T-helper 22 cell (primary cell): ENCODE measurements at places on chromosomes 11 and 22.

DNA sequence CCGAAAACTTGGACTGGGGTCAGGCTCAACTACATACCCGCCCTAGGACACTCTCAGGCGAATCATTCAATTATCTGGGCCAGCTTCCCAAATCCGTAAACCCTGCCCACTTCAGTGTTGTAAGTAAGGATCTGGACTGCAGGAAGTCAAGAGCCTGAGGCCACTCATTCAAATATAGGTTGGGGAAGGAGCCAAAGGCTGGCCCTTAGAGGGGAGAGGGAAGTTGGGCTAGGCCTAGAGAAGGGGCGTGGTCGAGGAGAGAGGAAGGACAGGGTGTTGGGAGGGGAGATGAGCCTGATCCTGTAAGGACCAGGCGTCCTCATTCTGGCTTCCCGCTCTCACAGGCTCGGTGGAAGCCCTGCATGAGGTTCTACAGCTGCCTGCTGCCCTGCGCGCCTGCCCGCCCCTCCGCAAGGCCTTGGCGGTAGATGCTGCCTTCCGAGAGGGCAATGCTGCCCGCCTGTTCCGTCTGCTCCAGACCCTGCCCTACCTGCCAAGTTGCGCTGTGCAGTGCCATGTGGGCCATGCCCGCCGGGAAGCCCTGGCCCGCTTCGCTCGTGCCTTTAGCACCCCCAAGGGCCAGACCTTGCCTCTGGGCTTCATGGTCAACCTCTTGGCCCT is 3.0 kb downstream of the SAC3D1 start:
- no peak for DNase-seq

GRCh38 chr11:33899400-33900037 is 7.6 kb upstream of the LMO2 start:
- DNase-seq = no peak

- no peak for DNase-seq
Observed at GRCh38 chr22:31614781-31615490, 47.1 kb downstream of the PISD start.

DNA sequence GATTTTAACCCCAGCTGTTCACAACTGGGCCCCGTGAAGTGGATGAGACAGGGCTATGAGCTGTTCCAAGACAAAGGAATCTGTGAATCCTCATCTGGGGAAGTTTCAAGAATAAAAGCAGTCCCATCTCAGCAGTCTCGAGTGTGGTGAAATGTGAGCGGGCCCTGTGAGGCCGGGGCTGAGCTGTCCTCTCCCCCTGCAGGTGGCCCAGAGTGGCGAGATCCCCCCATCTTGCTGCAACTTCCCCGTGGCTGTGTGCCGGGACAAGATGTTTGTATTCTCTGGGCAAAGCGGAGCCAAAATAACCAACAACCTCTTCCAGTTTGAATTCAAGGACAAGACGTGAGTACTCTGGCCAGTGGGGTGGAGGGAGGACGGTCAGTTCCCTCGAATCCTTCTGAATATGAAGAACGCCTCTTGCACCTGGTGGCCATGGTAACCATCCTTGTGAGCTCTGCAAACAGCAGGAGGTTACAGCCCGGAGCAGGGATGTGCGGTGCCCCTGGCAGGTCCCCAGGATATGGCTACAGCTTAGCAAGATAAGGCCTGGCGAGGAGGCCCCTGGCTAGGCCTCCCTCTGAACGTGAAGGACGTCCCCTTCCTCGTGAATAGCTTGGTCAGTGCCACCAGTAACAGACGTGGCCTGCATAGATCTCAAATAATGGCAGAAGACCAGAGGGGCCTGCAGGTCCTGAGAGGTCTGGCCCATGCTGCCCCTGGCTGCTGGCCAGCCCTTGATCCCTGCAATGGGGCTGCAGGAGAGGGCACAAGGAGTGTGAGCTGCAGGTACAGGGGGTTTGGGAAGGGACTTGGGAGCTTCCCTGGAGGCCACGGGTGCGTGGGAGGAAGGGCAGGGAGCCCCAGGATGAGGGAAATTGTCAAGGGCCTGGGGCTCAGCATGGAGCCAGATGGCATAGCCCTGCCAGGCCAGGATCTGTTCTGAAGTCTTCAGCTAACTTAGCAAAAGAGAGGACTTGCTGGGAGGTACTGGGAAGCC is 8.4 kb downstream of the LZTR1 start:
- DNase-seq = no peak

- DNase-seq = no peak
Observed at GRCh38 chr11:120182372-120182771, 28.5 kb upstream of the OAF start.

DNA sequence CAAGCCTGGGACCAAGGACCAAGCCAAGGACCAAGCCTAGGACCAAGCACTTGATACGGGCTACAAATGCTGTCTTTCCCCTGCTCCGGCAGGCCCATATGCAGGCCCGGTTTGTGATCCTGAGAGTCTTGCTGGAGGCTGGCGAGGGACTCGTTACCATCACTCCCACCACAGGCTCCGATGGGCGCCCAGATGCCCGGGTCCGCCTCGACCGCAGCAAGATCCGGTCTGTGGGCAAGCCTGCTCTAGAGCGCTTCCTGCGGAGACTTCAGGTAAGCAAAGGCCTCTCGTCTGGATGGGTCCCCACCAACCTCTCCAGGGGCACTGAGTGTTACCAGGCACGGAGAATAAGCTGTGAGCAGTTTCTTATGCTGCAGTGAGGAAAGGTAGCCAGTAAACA is 13.2 kb upstream of the BBS1 start:
- DNase-seq = no peak

GRCh38 chr11:128497776-128498095 is 89.6 kb downstream of the ETS1 start:
- no peak for DNase-seq

DNA sequence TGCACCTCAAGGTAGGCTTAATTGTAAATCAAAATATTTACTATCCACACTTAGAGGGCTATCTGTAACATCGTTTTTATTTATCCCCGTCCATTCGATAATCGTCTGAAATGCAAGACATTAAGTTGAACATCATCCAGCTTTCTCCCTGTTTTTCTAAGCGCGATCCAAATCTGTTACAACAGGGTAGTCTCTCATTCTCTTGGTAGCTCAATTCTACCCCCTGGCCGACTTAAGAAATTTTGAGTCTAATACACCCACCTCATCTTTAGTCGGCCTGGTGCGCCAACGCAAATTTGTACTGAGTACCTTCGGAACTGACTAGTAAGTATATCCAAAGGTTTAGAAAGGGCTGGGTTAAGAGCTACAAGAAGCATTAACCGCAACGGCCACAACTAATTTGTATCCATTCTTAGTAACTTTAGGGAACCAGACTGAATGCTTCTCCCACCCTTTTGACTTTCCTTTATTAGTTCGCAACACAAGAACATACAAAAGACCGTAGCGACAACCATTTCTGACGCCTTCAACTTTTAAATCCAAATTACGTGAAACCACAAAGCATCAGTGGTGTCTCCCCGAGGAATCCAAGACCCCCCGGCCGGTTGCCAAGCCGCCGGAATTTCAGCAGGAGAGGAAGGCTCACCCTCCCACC is 1.0 kb upstream of the ZNF143 start:
- no peak for DNase-seq

- no peak for DNase-seq
Observed at GRCh38 chr11:61842528-61842820, 14.4 kb downstream of the FADS2 start.

DNA sequence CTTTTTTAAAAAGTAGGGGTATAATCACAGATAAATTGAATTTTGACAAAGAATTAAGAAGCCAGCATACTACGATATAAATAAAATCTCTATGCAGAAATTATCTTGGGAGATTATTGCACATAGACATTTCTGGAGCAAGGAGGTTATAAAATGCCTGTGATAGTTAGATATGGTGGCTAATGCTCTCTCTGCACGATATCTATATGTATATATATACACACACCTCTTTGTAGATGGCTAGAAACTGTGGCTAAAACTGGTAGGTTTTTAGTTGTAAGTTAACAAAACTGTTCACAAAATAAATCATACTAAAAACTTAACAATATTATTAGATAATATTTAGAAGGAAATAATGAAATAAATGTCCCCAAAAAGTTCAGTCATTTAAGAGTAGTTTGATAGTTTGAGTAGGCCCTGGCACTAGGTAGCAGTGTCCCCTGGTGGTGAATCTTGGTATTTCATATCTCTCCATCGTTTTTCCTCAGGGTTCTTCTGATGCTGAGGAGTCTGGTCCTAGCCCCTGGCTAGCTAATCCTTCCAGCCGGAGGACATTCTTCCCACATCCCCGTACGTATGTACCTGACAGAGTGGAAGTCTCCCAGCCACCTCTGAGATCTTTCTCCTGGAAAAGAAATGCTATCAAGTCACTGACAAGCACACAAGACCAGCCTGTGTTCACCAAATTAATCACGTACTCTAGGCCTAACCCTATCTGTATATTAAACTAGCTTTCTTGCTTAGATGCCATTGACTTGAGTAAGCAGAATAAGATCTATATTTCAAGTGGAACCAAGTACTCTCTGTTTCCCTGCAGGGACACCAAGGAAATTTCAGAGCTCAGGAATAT is 32.2 kb downstream of the ART5 start:
- DNase-seq = no peak

GRCh38 chr11:10441652-10442503 is 13.2 kb upstream of the AMPD3 start:
- no peak for DNase-seq

GRCh38 chr11:18844753-18845367 is 53.3 kb upstream of the PTPN5 start:
- DNase-seq = no peak

DNA sequence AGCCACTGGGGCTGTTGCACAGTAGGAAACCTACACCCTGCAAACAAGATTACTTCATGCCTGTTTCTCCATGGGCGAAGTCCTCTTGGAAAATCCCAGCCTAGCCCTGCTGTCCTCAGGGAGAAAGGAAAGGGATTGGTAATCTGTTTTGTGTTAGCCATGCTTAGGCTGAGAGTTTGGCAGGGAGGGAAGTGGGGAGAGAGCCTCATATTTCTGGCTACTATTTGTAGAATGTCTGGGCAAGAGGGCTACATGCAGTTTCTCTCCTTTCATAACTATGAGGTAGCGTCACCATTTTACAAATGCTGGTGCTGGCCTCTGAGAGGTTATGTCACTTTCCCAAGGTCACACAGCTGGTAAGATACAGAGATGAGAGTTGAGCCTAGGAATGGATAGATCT is 737 bp upstream of the MFRP start:
- no peak for DNase-seq

DNA sequence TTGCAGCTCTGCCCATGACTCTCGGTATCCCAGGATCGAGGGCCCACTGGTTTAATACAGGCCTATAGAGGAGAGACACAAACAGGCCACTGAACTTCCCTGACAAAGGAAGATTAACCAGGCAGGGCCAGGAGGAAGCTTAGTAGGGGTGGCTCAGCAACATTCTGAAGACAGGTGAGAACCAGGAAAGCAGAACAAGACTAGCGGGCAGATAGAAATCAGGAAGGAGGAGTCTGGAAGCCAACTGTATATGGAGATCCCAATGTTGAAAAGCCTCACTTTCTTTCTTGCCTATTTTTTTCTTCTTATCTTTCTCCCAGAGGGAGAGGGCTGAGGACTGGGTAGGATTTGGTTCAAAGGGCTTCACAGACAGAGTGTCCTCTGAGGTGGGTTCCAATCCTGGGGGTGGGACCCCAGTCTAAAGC is 5.4 kb downstream of the PI4KA start:
- DNase-seq = no peak

- DNase-seq = no peak
Observed at GRCh38 chr11:132610216-132610615, 922.1 kb downstream of the OPCML start.

GRCh38 chr22:38131399-38131798 is 20.9 kb upstream of the BAIAP2L2 start:
- no peak for DNase-seq

GRCh38 chr22:30438559-30438958 is 13.0 kb downstream of the MTFP1 start:
- no peak for DNase-seq

DNA sequence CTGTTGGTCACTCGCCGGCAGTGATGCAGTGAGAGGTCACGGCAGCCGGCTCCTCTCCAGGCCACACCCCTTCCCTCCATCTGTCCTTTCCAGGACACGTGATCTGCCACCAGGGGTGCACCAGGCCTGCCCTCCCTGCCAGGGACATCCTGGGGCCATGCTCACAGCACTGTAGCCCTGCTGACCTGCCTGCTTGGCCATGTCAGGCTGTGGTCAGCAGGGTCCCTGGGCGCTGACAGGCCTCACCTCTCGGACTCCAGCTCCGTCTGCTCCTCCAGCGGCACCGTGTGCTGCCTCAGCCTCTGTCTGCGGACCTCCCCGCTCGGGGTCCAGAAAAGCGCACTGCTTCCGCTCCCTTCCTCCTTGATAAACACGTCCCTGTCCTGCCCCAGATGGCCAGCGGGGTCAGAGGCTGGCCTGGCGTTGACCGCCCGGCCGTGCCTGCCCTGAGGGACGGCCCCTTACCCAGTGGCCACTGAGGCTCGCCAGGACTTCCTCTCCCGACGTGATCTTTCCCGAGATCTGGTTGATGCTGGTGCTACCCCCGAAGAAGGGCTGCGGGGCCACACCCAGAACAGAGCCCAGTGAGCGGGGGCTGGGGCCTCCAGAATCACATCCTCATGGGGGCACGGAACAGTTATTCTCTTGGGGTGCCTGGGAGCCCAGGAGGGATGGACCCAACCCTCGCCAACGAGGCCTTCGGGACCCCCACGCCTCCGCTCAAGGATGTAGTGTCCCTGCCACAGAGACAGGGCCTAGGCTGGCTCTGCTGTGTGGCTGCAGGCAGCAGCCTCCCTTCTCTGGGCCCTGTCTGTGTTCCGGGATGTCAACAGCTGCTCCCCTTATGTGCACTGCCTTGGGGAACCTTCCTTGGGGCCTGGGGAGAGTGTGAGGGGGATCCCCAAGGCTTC is 36.3 kb upstream of the CARS1 start:
- no peak for DNase-seq

GRCh38 chr11:125228445-125228844 is 63.9 kb downstream of the PKNOX2 start:
- DNase-seq = no peak

DNA sequence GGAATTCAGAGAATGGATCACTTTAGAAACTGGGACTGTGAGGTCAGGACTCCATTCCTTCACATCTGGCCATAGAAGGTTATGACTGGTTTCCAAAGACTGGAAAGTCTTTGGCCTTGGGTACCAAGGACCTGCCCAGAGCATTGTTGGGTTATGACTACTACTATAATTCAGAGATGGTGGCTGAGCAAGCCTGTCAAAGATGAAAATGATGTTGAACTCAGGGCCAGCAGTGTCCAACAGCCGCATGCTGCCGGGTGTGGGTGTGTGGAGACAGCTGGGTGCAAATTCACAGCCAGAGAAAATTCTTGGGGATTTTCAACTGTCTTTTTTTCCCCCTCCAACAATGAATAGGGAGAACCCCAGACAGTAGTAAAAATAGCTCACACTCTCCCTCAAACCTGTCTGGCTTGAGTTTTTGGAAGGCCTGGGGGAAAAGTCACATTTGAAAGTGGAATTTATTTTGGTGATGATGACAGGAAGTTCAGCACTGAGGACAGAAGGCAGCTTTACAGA is 166.8 kb upstream of the NCAM1 start:
- no peak for DNase-seq
